ENCODE measurements at places on chromosomes 4 and X.

GRCh38 chrX:149877636-149878035 is 3.3 kb upstream of the MAGEA8 start:
- DNase-seq = no peak

- DNase-seq = no peak
Observed at GRCh38 chr4:4803216-4803911, 56.1 kb upstream of the MSX1 start.

GRCh38 chr4:1518997-1519700 is 112.9 kb upstream of the NKX1-1 start:
- no peak for DNase-seq

DNA sequence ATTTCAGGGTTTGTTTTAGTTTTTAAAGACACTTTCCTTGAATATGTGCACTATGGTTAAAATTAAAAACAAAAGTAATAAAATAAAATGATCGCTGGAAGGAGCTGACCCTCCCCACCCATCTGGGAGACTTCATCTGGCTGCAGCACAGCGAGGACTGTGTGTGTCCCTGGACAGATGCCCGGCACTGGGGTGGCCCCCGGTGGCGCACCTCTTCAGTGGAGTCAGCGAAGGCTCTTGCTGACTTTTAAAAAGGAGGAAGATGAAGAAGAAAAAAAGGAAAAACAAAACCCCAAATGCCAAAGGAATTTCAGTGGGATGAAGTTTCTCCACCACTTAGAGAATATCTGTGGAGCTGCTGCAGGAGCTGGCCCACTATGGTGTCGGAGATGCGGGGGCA is 5.4 kb upstream of the ADGRG4 start:
- DNase-seq = no peak

- DNase-seq = no peak
Observed at GRCh38 chrX:18574591-18574990, 97.3 kb downstream of the RS1 start.

DNA sequence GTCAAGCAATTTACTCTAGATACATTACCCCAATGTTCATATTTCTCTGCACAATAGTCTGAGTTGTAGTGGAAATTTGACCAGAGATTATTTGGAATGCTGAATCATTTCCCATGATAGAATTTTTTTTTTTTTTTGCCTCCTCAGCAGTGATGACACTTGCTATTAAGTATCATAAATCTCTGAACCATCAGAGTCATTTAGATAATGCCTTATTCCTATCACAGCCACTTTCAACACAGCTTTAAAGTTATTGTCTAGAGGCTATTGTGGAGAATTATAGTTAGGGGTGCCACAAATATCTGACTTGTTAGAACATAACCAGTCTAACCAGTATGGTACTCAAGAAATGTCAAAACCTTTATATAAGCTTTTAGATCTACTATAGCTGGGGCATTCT is 79.8 kb downstream of the LCORL start:
- no peak for DNase-seq

DNA sequence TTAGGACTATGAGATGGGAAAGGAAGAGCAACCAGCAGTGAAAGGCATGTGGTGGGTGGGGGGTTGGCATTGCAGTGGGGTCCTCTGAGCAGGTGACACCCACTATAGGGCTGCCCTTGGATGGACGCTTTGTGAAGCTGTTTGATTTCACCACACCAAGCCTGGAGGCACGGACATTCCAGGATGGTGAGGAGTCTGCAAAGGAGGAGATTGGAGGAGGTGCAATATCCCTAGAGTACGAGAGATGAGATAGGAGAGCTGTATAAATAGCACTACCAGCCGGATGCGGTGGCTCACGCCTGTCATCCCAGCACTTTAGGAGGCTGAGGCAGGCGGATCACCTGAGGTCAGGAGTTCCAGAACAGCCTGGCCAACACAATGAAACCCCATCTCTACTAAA is 42.3 kb downstream of the SHOX start:
- no peak for DNase-seq

GRCh38 chr4:166104623-166105022 is 231.6 kb downstream of the TLL1 start:
- no peak for DNase-seq

- no peak for DNase-seq
Observed at GRCh38 chr4:182074810-182075209, 168.4 kb upstream of the TENM3 start.

- no peak for DNase-seq
Observed at GRCh38 chr4:26220696-26221095, 100.1 kb upstream of the RBPJ start.
